ENCODE measurements at places on chromosomes 3 and 15. TPM values are rescaled to one million over a fixed set of nuclear protein-coding genes. Genes with fewer than 3 reads are reported as not detected.

Gene HEMK1
- 17.0 TPM for total RNA-seq

Gene ANXA2
- 6.7 TPM for total RNA-seq

Gene GPR160
- 67.6 TPM for total RNA-seq

Gene PP2D1
- not detected for total RNA-seq

Gene ABCC5
- 86.5 TPM for total RNA-seq

Gene CD200
- total RNA-seq = not detected

Gene DNASE1L3
- total RNA-seq = not detected

Gene CLDN18
- not detected for total RNA-seq

Gene MOBP
- not detected for total RNA-seq

Gene AMIGO3
- 3.8 TPM for total RNA-seq

Gene GRM2
- total RNA-seq = 0.19 TPM

Gene ABHD17C
- 0.48 TPM for total RNA-seq

Gene GPR149
- total RNA-seq = not detected

Gene REC114
- not detected for total RNA-seq

Gene PIERCE2
- total RNA-seq = 6.9 TPM

Measured in Karpas-422 (cell line).